GM12878 (cell line): ENCODE measurements at places on chromosomes 6 and 20. TPM values are rescaled to one million over a fixed set of nuclear protein-coding genes. Genes with fewer than 3 reads are reported as not detected.

DNA sequence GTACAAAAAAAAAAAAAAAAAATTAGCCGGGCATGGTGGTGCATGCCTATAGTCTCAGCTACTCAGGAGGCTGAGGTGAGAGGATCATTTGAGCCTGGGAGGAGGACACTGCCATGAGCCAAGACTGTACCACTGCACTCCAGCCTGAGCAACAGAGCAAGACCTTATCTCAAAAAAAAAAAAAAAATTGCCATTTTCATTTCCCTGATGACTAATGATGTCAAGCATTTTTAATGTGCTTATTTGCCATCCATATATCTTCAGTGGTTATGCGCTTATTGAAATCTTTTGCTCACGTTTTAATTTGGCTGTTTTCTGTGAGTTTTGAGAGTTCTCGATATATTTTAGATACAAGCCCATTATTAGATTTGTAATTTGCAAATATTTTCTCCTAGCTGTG lies 46.7 kb downstream of the PFDN4 start:
- H3K27me3 ChIP-seq, result no peaks in the 10 kb centered on the region
- H3K4me3 ChIP-seq, result no peak overlapping the region
- no peaks in the 10 kb centered on the region for H3K36me3 ChIP-seq
- no peak for DNase-seq

Gene KCNG1
- total RNA-seq, result not detected in 2 replicates

- DNase-seq, result no peak
- no peaks in the 10 kb centered on the region for H3K36me3 ChIP-seq
- H3K4me1 ChIP-seq, result no peaks in the 10 kb centered on the region
- no peak overlapping the region for H3K27ac ChIP-seq
Measured at GRCh38 chr6:129102741-129103140, 219.8 kb downstream of the LAMA2 start.

- H3K4me3 ChIP-seq, result no peak overlapping the region
- H3K27me3 ChIP-seq, result no peaks in the 10 kb centered on the region; the same call in 1 of the 2 replicates
- peak overlapping the region; percentile 64 for H3K27ac ChIP-seq
- H3K4me1 ChIP-seq, result peaks cover 31% of the 10 kb centered on the region
Measured at GRCh38 chr6:134247231-134247833, 70.6 kb downstream of the SGK1 start.

Gene POLR1H
- 47.4 and 50.6 TPM in 2 replicates for total RNA-seq

GRCh38 chr20:38249536-38250310 lies 10.8 kb downstream of the KIAA1755 start:
- H3K4me1 ChIP-seq, result no peaks in the 10 kb centered on the region
- H3K27ac ChIP-seq, result no peak overlapping the region
- H3K4me3 ChIP-seq, result no peak overlapping the region
- DNase-seq, result no peak

- peaks cover 40% of the 10 kb centered on the region for H3K4me1 ChIP-seq
- no peaks in the 10 kb centered on the region for H3K36me3 ChIP-seq
- peak; percentile 68 for DNase-seq
- peak overlapping the region; percentile 41 for H3K27ac ChIP-seq
- H3K27me3 ChIP-seq, result no peaks in the 10 kb centered on the region; the same call in 1 of the 2 replicates
- H3K4me3 ChIP-seq, result no peak overlapping the region
Measured at GRCh38 chr6:33112148-33112547, 36.4 kb downstream of the HLA-DPB1 start.

Gene GABRR2
- 0.35 and 0.54 TPM in 2 replicates for total RNA-seq

DNA sequence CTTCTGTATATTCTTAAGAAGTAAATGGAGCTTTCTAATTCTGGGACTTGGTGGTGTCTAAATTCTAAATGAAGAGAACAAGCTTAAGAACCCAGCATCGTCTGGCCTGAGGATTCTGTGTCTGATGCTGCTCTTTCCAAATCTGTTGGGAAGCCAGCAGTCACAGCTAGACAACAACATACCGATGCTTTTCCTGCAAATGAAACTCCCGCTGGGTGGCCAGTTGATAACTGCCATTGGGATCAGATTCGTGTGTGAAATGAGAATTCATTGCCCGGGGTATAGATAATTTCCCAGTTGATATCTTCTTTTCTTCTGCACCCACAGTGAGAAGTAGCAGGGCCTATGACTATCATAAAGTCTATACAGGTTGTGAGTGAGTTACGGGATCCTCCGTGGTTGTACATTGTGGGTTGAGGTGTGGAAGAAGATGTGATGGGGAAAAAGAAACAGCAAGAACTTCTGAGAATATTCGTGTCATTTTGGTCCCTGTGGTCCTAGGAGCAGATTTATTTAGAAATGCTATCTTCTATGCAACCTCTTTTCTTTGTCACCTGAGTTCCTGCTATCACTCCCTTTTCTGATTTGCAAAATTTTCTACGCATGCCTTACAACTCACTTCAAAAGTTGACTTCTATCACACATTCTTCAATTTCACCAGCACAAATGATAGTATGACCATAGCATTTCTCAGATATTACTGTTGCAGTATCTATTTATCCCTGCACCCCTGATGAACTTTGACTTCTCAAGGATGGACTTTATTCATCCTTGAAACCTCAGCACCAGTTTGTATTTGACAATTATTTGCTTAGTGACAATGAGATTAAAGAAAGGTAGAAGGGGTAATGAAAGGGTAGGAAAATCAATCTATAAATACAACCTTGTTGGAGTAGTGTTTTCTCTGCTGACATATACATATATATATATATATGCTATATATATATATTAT lies 10.4 kb downstream of the NOX3 start:
- H3K4me3 ChIP-seq, result no peak overlapping the region
- no peak for DNase-seq
- no peaks in the 10 kb centered on the region for H3K4me1 ChIP-seq
- H3K27me3 ChIP-seq, result no peaks in the 10 kb centered on the region
- H3K27ac ChIP-seq, result no peak overlapping the region

DNA sequence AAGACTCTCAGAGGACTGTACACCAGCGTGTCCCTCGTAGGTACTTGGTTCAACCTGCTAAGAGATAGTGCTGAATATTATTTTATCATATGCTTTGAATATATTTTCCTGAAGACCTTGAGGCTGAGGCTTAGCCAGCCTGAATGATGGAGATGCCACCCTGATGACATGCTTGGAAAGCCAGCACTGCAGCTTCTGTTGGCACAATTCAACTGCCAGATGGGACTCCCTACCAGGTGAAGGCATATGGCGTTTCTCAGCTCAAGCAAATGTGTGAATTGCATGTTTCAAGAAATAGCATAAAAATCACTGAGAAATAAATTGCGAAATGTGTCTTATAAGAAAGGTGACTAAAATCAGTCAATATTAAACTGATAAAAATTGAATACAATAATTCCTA lies 228.1 kb upstream of the CST7 start:
- H3K4me1 ChIP-seq, result no peaks in the 10 kb centered on the region
- H3K27ac ChIP-seq, result no peak overlapping the region
- H3K36me3 ChIP-seq, result no peaks in the 10 kb centered on the region

Gene OGFRL1
- total RNA-seq, result 3.8 and 4.0 TPM in 2 replicates

GRCh38 chr20:52801628-52802006 lies 170.5 kb upstream of the TSHZ2 start:
- H3K27ac ChIP-seq, result no peak overlapping the region
- H3K27me3 ChIP-seq, result no peaks in the 10 kb centered on the region
- H3K4me1 ChIP-seq, result no peaks in the 10 kb centered on the region
- H3K36me3 ChIP-seq, result no peaks in the 10 kb centered on the region
- no peak overlapping the region for H3K4me3 ChIP-seq
